ENCODE measurements at places on chromosomes 3 and 15.

DNA sequence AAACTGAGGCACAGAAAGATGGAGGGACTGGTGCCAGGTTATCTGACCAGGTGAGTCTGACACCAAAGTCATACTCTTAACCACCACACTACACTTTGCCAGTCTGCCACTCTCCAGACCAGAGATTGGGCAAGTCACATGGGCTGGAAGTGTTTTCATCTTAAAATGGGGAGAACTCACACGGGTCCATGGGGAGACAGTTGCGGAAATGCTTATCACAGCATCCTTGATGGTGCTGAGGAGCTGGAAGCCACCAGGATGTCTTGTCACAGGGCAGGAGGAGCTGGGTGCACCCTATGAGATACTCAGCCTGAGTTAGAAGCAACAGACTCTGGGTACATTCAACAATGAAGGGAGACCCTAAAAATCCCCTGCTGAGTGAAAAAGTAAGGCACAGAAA lies 4.8 kb downstream of the GALNT15 start:
- DNase-seq: no peak

DNA sequence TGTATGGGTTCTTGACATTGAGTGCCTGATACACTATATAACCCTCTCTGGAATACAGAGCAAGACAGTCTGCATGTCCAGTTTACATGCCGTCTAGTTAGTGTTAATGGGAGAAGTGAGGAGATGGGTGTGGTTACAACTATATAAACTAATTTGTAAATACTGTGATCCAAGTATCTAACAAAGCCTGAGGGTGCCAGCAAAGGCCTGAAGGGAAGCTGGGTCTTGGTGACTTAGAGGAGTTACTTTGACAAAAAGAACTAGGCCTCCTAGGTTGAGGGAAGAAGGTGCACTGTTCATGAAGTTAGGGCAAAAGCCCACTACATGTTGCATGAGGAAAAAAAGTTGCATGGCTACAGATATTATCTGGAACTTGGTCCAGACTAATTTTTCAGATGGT lies 2.3 kb downstream of the NSUN3 start:
- DNase-seq: no peak

GRCh38 chr3:170493712-170494182 lies 75.1 kb downstream of the CLDN11 start:
- DNase-seq: no peak

- no peak for DNase-seq
Observed at GRCh38 chr3:291646-292436, 95.3 kb downstream of the CHL1 start.

- DNase-seq: no peak
Observed at GRCh38 chr3:166388321-166388720, 551.1 kb upstream of the BCHE start.

DNA sequence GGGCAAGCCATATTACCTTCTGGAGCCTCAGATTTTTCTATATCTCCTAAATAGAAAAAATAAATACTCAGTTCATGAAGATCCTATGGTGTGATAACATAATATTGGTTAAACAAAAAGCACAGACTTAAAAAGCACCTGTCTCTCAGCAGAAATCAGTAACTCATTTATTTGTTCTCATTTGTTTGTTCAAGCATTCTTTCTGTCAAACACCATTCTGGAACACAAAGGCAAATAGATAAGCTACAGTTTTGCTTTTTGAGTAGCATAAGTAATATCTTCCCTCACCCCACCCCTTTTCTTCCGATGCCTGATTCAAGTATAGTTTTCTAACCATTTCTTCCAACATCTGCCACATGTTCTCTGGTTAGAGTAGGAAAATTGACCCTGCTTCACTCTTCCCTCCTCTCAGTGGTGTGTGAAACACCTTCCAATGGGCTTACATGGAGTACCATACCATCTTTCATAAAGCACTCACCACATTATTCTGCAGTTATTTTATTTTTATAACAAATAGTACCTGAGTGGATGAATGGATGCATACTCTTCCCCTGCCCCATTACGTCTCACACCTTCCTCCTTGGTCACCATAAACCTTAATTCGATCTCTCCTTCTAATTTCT lies 8.4 kb upstream of the IL1RAP start:
- DNase-seq: no peak

- DNase-seq: no peak
Observed at GRCh38 chr3:14297305-14297704, 105.1 kb upstream of the SLC6A6 start.

GRCh38 chr3:187186375-187186774 lies 10.9 kb upstream of the RTP1 start:
- DNase-seq: no peak

GRCh38 chr15:77695548-77695947 lies 62.8 kb upstream of the LINGO1 start:
- DNase-seq: no peak

- no peak for DNase-seq
Observed at GRCh38 chr3:29168696-29169095, 112.2 kb upstream of the RBMS3 start.

- DNase-seq: no peak
Observed at GRCh38 chr3:62926494-62926893, 51.3 kb upstream of the CADPS start.

GRCh38 chr3:168843481-168843880 lies 747.8 kb upstream of the GOLIM4 start:
- no peak for DNase-seq

- DNase-seq: no peak
Observed at GRCh38 chr15:90863987-90864386, 4.4 kb upstream of the FURIN start.

DNA sequence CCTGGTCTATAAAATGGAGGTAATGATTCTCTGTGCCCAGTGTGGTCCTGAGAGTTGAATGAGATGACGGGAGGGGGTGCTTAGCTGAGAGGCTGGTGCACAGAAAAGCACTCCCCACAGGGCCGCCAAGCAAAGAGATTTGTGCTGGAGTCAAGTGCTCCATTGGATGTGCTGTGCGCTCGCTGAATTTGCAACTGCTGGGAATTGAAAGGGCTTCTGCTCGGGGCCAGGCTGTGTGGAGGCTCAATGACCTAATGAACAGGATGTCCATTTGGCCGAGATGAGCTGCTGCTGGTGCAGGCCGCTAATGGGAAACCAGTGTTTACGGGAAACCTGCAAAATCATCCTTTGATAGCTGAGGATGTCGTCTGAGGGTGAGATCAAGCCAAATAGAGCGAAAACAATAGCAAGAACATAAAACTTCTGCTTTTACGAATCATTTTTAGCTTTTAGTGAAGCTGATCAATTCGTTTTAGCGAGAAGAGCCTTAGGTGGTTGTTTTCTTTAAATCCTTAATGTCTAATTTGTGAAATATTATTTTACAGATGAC lies 211.7 kb downstream of the GABRG3 start:
- DNase-seq: no peak
